NCI-H2081 treated with DMSO at 0.1 percent for 48 hours (cell line): ENCODE measurements at places on chromosomes 6 and 20.

DNA sequence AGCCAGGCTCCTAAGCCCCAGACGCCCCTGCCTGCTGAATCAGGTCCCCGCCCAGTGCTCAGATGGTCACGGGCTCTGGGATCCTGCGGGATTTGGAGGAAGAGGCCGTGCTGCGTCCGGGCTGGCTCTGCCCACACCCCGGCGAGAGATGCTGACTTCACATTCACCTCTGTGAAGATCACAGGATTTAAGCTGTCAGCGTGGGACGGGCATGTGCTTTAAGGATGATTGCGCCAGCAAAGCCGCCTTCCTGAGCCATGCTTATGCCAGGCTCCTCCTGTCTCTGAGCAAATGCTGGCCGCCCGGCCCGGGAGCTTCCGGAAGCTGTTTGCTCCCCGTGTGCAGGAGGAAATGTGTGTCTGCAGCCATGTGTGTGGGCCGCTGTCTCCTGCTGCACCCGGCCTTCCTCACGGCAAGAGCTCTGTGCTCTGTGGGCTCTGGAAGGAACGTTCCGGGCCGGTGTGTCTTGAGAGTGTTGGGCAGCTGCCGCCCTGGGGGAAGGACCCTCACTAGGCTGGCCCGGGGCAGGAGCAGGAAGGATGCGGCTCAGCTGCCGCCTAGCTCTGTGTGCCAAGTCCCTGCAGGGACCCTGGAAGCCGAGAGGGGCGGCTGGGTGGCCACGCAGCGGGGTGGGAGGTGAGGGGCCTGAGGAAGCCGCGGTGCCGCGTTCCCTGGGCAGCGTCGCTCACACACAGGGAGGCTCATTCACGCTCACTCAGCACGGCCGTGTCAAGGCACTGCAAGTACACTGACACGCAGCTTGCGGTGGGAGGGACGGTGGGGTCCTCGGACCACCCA is 19.0 kb upstream of the BHLHE23 start:
- DNase-seq = no peak

DNA sequence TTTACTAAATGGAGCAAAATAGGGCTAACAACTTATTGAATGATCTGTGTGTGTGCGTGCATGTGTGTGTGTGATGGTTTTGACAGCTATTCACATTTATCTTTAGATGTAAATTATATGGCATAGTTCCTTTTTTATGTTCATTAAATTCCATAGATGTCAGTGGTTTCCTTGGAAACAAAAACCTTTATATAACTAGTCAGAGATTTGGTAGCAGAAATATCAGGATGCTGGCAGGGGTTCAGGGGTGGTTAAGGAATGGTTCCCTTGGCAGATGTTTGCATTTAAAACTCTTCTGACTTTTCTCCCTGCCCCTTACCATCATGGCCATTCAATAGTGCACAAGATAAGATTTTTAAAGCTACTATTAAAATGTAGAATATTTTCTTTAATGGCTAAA is 256.6 kb downstream of the PLCB1 start:
- no peak for DNase-seq

- DNase-seq = no peak
Observed at GRCh38 chr20:58636983-58637421, 14.1 kb upstream of the STX16 start.

DNA sequence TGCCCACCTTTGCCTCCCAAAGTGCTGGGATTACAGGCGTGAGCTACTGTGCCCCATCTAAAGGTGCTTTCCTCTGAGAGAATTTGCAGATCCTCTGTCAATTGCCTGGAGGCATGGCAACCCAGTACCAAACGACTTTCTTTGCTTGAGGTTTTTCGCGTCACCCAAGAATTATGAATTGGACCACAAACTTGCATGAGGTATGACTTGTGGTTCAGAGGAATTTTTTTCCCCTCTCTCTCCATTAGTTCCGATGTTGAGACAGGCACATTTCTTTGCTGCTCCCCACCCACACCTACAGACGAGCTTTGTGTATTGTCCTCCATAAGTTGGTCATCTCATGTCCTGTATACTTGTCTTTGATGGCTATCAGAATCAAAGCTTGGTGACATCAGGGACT is 11.8 kb upstream of the SCAF8 start:
- DNase-seq = no peak

GRCh38 chr6:30497714-30498113 is 8.4 kb downstream of the HLA-E start:
- no peak for DNase-seq

- DNase-seq = no peak
Observed at GRCh38 chr6:35291491-35291890, 6.1 kb upstream of the DEF6 start.
